ENCODE measurements at places on chromosomes 4 and X.

DNA sequence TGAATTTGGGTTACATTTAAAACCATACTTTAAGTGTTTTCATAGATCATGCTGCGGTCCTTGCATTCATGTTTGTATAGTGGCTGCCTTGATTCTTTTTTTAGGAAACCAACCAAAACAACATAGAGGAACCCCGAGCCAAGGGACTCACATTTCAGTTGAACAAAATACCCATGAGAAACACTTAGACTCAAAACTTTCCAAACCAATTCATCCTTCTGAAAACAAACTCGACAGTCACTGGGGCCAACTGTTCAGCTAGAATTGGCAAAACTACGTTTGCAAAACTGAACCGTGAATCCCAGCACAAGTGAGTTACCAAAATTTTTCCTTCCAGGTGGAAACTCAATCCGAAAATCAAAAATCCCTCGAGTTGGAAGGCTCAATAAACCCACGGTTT lies 1.4 kb downstream of the ADGRA3 start:
- DNase-seq, result no peak

DNA sequence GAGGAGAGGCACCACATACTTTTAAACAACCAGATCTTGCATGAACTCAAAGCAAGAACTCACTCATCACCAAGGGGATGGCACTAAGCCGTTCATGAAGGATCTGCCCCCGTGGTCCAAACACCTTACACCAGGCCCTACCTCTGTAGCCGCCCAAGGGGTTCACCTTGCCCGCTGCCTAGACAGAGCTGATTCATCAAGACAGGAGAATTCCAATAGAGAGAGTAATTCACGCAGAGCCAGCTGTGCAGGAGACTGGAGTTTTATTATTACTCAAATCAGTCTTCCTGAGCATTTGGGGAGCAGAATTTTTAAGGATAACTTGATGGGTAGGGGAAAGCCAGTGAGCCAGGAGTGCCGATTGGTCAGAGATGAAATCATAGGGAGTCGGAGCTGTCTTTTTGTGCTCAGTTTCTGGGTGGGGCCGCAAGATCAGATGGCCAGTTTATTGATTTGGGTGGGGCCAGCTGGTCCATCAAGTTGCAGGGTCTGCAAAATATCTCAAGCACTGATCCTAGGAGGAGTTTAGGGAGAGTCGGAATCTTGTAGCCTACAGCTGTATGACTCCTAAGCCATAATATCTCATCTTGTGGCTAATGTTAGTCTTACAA lies 364.7 kb downstream of the PCDH7 start:
- DNase-seq, result no peak

GRCh38 chr4:5865896-5866599 lies 26.8 kb downstream of the CRMP1 start:
- DNase-seq, result no peak

DNA sequence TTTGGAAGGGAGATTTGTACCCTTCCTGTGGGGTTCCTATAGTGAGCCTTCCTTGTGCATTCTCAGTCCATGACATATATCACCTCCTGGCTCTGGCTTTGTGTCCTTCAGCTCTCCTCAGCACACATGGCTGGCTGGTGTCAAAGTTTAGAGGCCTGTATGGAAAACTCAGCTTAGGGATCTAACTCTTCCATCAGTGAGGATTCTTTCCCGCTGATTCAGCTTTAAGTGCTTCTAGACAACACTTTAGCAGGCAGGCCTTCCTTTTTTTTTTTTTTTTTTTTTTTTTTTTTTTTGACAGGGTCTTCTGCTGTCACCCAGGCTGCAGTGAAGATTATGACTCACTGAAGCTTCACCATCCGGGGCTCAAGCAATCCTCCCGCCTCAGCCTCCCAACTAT lies 84.2 kb downstream of the NPNT start:
- no peak for DNase-seq

- no peak for DNase-seq
Observed at GRCh38 chrX:14865201-14865600, 7.7 kb downstream of the FANCB start.

DNA sequence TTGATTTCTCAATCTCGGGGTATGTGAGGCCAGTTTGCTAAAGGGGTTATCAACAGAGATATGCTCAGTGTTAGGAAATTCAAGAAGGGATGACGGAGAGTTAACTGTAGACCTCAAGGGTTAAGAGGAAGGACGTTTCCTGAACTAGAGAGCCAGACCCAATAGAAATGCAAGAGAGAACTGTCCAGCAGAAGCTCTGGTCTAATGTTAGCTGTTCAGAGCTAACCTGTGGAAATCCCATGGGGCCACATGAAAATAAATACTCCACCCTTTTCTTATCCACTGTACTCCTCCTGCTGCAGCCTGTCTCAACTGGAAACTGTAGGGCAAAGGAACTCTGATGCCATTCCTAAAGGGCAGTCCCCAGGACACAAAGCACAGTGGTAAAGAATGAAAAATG lies 274.3 kb downstream of the DMD start:
- DNase-seq, result no peak

DNA sequence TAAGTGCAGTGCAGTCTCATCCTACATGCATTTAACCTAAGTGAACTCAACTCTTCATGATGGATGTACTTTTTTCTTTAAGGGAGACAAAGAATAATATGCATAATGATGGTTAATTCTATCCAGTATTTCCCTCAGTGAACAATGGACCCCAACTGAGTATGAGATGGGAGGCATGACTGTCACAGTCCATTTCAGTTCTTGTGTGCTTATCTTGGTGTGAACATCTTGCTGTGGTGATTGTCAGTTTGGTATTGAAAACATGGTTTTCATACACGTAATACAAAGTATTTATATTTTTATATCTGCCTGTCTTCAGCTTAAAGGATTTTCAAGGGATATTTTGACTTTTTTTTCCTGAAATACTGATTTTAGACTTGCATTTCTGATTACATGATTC lies 72.0 kb upstream of the NDUFC1 start:
- peak; percentile 22 for DNase-seq

GRCh38 chr4:13947921-13948320 lies 320.4 kb upstream of the BOD1L1 start:
- DNase-seq, result no peak

- peak; percentile 26 for DNase-seq
Observed at GRCh38 chr4:94426783-94427182, 25.0 kb upstream of the PDLIM5 start.

DNA sequence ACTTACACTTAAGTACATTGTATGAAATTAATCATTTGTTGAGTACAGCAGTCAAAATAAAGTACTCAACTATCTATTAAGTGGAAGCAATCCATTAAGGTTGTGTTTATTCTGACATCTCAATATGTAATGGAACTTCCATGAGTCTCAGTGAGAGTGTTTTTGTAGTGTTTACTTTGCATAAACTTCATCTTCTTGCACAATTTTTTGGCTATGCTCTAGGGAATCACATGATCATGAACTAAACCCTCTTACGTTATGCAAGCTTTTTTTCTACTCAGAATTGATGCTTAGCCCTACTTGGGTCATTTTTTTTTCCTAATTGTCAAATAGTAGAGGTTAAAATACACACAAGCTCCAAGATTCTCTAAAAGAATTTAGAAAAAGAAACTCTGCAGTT lies 21.1 kb upstream of the PIGA start:
- DNase-seq, result no peak

- peak; percentile 82 for DNase-seq
Observed at GRCh38 chr4:182938205-182938645, 21.0 kb upstream of the DCTD start.

GRCh38 chrX:118418811-118419251 lies 72.9 kb downstream of the WDR44 start:
- no peak for DNase-seq

DNA sequence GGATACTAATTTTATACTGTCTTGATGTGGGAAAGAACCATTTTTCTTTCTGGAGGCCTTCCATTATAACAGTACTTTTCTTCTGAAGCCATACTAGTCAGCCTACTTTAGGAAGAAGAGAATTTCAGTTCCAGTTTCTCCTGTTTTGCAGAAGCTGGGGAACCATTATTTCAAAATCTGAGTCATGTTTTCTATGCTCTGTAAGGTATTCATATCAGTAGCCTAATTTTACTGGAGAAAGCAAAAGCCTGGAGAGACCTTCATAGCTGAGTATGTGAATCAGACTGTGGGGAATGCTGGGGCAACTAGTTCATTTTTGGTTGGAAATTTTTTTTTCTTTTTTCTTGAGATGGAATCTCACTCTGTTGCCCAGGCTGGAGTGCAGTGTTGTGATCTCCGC lies 22.4 kb downstream of the AFF1 start:
- DNase-seq, result no peak

GRCh38 chr4:169070071-169070894 lies 60.2 kb upstream of the CBR4 start:
- DNase-seq, result no peak
